Stimulated activated CD4-positive, alpha-beta T cell treated with anti-CD3 and anti-CD28 coated beads, TNF-alpha, amount 100 ng/mL, for 24 hours (primary cell): ENCODE measurements at places on chromosomes 7 and 10.

DNA sequence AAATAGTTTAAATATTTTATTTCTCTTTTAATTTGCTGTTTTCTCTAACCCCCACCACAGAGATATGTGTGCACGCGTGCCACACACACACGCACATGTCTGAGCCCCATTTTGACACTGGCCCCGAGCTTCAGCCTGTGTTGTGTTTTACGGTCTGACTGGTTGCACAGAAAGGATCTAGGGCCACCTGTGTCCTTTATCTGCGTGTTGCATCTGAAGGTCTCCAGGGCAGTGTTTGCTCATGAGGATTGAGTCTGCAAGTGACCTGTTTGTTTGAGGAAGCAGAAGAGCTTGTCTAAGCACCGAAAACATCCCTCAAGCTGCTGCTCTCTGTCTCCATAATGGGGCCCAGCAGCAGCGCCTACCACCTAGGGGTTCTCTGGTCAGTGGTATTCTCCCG, 266.4 kb upstream of the LYZL1 start:
- no peak for DNase-seq

DNA sequence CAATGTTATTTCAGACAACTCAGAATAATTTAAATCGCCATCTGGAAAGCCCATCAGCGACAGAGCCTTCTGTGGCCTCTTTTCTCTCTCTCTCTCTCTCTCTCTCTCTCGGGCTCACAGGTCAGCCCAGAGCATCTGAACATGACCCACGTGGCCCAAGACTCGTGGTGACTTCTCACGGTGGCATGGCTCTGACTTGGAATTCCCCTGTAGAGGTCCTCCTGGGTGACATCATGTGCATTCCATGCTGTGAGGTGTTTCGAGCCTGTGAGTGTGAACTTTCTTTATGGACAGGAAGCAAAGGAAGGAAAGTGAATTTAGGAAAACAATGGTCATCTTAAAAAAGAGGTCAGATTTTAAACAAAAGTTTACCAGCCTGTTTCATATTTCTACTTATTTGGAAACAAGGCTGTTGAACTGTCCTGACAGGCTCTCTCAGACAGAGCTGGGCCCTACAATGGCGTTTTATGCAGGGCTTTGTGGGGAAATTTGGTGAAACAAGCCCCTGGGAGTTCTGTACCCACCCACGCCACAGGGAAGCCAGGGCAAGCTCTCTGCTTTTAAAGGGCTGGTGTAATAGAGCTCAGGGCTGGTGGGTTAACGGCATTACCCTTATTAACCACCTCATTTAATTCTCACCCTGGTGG, 359.7 kb upstream of the ZNF32 start:
- no peak for DNase-seq

DNA sequence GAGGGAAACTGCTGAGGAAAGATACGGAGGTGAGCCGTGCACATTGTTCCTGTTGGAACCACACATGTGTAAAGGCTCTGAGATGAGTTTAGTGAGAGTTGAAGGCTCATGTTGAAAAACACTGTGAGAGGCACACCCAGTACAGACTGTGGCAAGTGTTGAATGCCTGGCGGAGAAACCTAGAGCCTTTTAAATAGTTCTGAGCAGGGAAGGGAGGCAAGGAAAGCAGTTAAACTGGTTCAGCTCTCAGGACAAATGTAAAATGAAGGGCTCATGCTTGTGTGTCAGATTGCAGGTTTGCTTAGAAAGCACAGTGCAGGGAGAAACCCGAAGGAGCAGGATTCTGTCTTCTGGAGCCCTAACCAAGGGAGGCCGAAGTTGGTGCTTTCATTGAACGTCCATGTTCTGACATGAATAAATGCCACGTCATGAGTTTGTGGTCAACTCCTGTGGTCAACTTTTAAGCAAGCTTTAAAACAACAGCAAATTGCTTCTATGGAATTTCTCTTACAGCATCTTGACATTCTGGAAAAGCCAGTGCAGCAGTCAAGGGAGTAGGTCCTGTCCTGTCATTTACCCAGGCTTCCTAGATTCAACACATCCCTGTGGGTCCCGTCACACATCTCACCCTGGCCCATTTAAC, 650.9 kb upstream of the GALNT17 start:
- DNase-seq: no peak

GRCh38 chr7:94940241-94940640, 32.8 kb downstream of the PPP1R9A start:
- DNase-seq: no peak

- DNase-seq: no peak
Measured at GRCh38 chr7:26065652-26066051, 86.3 kb upstream of the NFE2L3 start.
